ENCODE measurements at places on chromosomes 6 and 20. TPM values are rescaled to one million over a fixed set of nuclear protein-coding genes. Genes with fewer than 3 reads are reported as not detected.

Gene MYMX
- 2.5 TPM for total RNA-seq

GRCh38 chr6:100574836-100575235, 110.1 kb upstream of the SIM1 start:
- H3K4me1 ChIP-seq = no peaks in the 10 kb centered on the region
- DNase-seq = no peak
- no peaks in the 10 kb centered on the region for H3K27me3 ChIP-seq

DNA sequence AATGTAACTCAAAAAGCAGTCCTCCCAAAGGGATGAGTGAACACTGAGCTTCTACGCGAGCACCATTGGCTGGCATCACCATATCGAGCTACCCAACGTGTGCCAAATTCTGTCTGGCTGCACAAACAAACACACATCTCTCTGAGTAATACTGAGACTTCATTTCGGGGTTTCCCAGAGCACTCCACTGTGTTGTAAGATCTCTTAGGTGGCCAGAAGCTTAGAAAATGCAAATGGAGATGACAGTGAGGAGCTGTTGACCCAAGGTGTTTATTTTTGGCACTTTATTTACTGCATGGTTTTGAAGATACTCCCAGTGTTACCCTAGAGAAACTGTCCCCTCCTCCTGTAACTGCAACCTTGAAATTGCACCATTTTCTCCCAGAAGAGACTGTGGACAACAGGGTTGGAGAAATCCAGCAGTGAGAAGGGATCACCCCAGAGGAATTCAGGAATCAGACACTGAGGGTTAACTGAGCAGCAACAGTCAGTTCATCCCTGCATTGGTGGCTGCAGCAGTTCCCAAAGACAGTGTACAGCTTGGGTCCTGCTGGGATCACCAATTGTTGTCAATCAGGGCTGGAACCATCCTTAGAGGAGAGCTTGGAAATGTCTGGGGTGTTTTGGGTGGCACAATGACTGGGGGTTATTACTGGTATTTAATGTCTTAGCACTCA, 1.0 kb upstream of the RIPOR2 start:
- H3K27ac ChIP-seq = no peak overlapping the region
- H3K27me3 ChIP-seq = no peaks in the 10 kb centered on the region
- H3K4me3 ChIP-seq = no peak overlapping the region
- DNase-seq = no peak
- H3K36me3 ChIP-seq = no peaks in the 10 kb centered on the region

GRCh38 chr6:151808371-151809241, 1.1 kb downstream of the ESR1 start:
- peak overlapping the region; percentile 8 for H3K4me3 ChIP-seq
- H3K27me3 ChIP-seq = no peaks in the 10 kb centered on the region
- no peak for DNase-seq

GRCh38 chr6:16841241-16841640, 80.0 kb upstream of the ATXN1 start:
- no peak overlapping the region for H3K27ac ChIP-seq
- H3K4me3 ChIP-seq = no peak overlapping the region
- no peak for DNase-seq
- no peaks in the 10 kb centered on the region for H3K36me3 ChIP-seq
- H3K4me1 ChIP-seq = no peaks in the 10 kb centered on the region

Gene TRIM10
- 0.03 TPM for total RNA-seq

Gene BCAS4
- 1.9 TPM for total RNA-seq

Gene THBS2
- 39.4 TPM for total RNA-seq

Gene ADGRF5
- 2.8 TPM for total RNA-seq

Gene PPP1R11
- total RNA-seq = 21.5 TPM

DNA sequence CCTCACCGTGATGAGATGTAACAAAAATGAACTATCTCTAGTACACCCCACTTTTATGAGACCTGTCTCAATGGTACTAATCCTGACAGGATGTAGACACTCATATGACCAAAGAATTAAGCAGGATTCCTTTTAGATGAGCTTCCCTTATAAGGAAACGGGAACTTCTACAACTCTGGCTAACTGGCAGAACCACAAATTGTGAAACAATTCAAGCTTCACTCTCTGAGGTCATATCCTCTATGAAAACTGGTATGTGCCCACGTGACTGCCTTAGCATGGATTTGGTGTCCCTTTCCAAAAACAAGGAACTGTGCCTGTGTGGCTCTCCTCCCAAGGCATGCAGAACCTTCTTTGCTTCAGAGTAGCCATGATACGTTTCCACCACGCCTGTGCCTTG, 14.1 kb upstream of the CPNE5 start:
- H3K27ac ChIP-seq = peak overlapping the region; percentile 24
- no peaks in the 10 kb centered on the region for H3K36me3 ChIP-seq
- no peaks in the 10 kb centered on the region for H3K4me1 ChIP-seq

DNA sequence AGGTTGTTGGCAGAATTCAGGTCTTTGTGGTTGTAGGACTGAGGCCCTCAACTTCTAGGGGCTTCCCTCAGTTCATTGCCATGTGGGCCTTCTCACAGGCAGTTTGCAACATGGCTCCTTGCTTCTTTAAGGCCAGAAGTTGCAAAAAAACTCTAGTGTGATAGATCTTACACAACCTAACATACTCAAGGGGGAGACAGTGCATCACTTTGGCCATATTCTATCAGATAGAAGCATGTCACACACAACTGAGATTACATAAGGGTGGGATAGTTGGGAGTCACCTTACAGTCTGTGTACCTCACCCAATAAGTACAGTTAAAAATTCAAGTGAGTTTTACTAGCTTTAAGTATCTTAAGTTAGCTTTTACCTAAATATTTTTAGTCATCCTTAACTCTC, 1.6 kb downstream of the SIRPD start:
- no peaks in the 10 kb centered on the region for H3K4me1 ChIP-seq
- no peaks in the 10 kb centered on the region for H3K36me3 ChIP-seq
- DNase-seq = no peak
- H3K4me3 ChIP-seq = no peak overlapping the region

DNA sequence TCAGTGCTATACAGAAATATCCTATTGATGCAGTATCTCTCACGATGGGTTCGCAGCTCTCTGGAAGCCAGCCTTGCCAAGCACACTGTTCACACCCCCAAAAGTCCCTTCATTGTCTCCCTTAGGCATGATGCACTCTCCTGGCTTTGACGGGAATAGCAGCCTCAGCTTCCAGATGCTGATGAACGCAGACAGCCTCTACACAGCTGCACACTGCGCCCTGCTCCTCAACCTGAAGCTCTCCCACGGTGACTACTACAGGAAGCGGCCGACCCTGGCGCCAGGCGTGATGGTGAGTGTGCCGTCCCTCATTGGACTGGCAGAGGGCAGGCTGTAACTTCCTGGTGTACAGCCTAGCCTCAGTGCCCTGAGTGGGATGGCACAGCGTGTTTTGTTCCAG, 60.0 kb upstream of the PBOV1 start:
- peaks cover 8% of the 10 kb centered on the region for H3K36me3 ChIP-seq
- H3K4me3 ChIP-seq = no peak overlapping the region
- no peaks in the 10 kb centered on the region for H3K27me3 ChIP-seq
- DNase-seq = no peak
- no peaks in the 10 kb centered on the region for H3K4me1 ChIP-seq

DNA sequence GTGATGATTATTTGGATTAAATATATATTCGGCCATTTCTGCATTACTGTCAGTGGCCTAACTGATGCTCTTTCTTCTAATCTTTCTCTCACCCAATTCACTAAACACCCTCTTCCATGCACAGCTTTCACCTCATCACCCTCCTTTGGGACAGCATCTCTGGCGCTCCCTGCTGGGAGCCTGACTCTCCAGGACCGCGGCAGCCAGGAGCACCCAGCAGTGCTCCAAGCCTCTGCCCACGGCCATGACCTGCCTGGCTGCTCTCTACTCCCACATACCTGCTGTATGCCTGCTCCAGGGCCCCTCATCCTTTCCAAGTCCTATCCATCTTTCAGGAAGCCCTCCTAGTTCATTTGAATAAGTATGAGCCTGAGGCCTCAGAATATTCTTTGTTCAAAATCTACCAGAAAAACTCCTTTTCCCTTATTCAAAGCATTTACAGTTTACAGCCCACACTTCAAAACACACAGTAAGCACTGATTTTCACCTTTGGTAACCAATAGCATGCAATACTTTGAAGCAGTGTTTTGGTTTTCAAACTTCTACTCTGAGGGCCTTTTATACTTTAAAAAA, 15.2 kb downstream of the CTCFL start:
- H3K36me3 ChIP-seq = no peaks in the 10 kb centered on the region
- no peaks in the 10 kb centered on the region for H3K4me1 ChIP-seq
- DNase-seq = no peak
- H3K27ac ChIP-seq = no peak overlapping the region
- no peaks in the 10 kb centered on the region for H3K27me3 ChIP-seq

- no peaks in the 10 kb centered on the region for H3K27me3 ChIP-seq
- no peak overlapping the region for H3K4me3 ChIP-seq
- no peaks in the 10 kb centered on the region for H3K4me1 ChIP-seq
- no peak overlapping the region for H3K27ac ChIP-seq
- no peak for DNase-seq
- no peaks in the 10 kb centered on the region for H3K36me3 ChIP-seq
Measured at GRCh38 chr20:46289432-46289831, 18.9 kb downstream of the CDH22 start.

DNA sequence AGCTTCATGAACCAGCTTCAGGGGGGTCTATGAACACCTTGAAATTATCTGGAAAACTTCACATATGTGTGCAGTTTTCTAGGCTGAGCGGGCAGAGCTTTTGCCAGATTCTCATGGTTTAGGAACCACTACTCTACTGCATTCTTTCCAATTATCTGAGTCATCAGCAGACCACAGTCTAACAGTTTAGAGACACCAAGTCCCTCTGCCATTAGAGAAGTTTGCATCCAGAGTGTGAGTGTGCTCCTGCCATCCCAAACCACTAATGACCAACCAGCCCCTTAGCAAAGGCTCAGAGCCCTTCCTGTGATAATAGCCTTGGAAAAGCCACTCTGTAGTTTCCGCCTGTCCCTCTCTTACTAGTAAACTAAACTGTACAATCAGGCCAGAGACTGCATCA, 96.8 kb downstream of the PHACTR1 start:
- no peak overlapping the region for H3K4me3 ChIP-seq
- H3K27me3 ChIP-seq = no peaks in the 10 kb centered on the region
- H3K4me1 ChIP-seq = no peaks in the 10 kb centered on the region
- H3K36me3 ChIP-seq = no peaks in the 10 kb centered on the region

DNA sequence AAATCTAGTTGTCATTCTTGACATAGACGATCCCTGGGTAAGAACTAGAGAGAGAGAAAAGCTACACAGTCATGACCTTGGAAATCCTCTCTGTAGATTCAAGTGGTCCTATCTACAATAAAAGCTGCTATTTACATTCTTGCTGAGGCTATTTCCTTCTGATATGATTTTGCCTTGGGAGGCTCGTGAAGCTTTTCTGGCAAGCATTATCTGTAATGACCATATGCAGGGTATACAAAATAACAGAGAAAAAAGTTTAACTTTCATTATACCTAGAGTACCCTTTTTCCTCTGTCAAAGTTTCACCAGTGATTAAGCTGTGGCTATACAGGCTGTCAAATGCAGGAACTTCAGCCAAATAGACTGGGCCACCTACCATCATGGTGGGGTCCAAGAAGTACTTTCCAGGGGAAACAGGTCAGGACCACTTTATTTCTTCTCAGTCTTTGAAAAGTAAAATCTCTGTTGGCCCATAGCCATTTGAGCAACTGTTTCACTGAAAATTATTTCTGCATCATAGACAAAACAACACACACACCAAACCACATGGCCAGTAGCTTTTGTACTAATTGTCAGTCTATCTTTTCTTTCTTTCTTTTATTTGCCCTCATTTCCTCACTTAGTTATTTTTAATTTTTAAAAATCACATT, 677.0 kb upstream of the ID4 start:
- no peak overlapping the region for H3K4me3 ChIP-seq
- H3K4me1 ChIP-seq = no peaks in the 10 kb centered on the region
- H3K36me3 ChIP-seq = no peaks in the 10 kb centered on the region
- peak overlapping the region; percentile 6 for H3K27ac ChIP-seq

- DNase-seq = no peak
- H3K27me3 ChIP-seq = no peaks in the 10 kb centered on the region
- H3K4me1 ChIP-seq = no peaks in the 10 kb centered on the region
- no peaks in the 10 kb centered on the region for H3K36me3 ChIP-seq
Measured at GRCh38 chr6:55886185-55886836, 10.9 kb upstream of the BMP5 start.

GRCh38 chr20:4956200-4956810, 45.0 kb downstream of the SLC23A2 start:
- no peaks in the 10 kb centered on the region for H3K4me1 ChIP-seq
- H3K27me3 ChIP-seq = no peaks in the 10 kb centered on the region
- H3K4me3 ChIP-seq = no peak overlapping the region
- no peak overlapping the region for H3K27ac ChIP-seq
- no peak for DNase-seq
- H3K36me3 ChIP-seq = no peaks in the 10 kb centered on the region

GRCh38 chr20:20034486-20034885, 17.3 kb downstream of the NAA20 start:
- no peaks in the 10 kb centered on the region for H3K27me3 ChIP-seq
- peaks cover 66% of the 10 kb centered on the region for H3K36me3 ChIP-seq
- H3K27ac ChIP-seq = no peak overlapping the region
- no peaks in the 10 kb centered on the region for H3K4me1 ChIP-seq
- DNase-seq = no peak

Measured in pancreas (tissue), 10 donors.